Ecto neural progenitor cell (in vitro differentiated cells): ENCODE measurements at places on chromosomes 4 and X.

GRCh38 chr4:21849077-21849476 is 99.5 kb downstream of the KCNIP4 start:
- no peak for DNase-seq

DNA sequence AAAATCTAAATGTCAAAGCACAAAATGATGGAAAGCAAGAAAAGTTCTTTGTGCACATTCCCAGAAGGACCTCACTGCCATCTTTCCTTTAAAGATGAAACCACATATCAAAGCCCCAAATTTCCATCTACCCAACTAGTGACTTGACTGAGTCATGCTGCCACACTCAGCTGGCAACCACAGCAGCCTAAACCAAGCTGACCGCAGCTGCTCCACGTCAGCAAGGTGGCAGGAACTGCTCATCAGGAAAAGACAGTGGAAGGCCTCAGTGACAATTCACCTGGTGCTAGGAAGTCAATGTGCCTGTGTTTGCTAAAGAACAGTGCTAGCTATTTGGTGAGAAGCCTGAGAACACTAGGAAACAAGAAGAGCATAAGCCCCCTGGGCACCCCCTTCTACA is 26.1 kb downstream of the ACOX3 start:
- DNase-seq, result no peak

DNA sequence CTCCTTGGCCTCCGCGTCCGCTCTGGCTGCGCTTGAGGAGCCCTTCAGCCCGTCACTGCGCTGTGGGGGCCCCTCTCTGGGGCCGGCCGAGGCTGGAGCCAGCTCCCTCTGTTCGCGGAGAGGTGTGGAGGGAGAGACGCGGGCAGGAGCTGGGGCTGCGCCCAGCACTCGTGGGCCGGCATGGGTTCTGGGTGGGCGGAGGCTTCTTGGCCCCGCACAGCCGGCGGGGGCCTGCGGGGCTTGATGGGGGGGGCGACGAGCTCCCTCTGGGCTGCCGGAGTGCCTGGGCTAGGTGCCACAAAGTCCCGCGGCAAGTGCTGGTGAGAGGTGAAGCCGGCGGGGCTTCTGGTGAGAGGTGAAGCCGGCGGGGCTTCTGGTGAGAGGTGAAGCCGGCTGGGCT is 61.9 kb downstream of the ANKRD50 start:
- DNase-seq, result no peak

GRCh38 chr4:168859888-168860694 is 150.0 kb downstream of the CBR4 start:
- DNase-seq, result no peak

- no peak for DNase-seq
Observed at GRCh38 chr4:78721747-78722146, 54.4 kb upstream of the BMP2K start.
